ENCODE measurements at places on chromosomes 7 and 10.

- DNase-seq, result no peak
Measured at GRCh38 chr7:33495207-33495606, 365.8 kb downstream of the BBS9 start.

DNA sequence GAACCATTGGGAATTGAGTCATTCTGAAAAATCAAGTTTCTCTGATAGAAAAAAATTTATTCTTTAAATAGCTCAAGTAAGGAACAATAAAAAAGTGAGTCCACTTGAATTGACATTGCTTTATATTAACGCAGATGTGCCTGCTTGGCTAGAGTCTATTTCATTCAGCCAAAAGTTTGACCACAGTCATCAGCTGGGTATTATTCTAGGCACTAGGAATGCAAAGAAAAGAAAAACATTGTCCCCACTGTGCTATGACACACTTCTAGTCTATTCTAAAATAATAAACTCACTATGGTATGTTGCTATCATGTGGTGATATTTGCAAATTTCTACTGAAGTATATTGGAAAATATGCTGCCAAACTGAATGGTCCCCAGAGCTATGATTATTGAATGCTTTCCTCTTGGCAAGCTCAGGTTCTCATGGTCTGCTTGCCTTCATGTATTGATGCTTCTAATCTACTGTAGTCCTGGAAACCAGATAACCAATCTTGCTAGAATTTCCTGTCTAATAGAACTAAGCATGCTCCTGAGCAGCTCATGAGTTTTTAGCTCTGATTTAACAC lies 8.3 kb downstream of the SFRP4 start:
- no peak for DNase-seq

GRCh38 chr7:123643495-123644441 lies 11.9 kb upstream of the LMOD2 start:
- no peak for DNase-seq

- no peak for DNase-seq
Measured at GRCh38 chr10:48231699-48232315, 42.7 kb downstream of the FRMPD2 start.

DNA sequence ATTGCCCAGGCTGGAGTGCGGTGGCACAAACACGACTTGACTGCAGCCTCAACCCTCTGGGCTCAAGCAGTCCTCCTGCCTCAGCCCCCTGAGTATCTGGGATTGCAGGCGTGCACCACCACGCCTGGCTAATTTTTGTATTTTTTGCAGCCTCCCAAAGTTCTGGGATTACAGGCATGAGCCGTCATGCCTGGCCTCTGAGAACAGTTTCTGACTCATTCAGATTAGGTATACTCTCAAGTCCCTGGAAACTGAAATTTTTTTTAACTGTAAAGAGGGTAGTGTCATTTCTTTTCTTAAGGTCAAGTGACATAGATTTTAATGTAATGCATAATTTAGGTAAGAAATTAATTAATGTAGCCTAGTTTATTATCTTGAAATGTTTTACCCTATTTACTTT lies 104.7 kb downstream of the SEPTIN7 start:
- no peak for DNase-seq

GRCh38 chr10:90319188-90319914 lies 538.5 kb downstream of the HTR7 start:
- no peak for DNase-seq

GRCh38 chr7:2909043-2909442 lies 64.9 kb upstream of the GNA12 start:
- DNase-seq, result no peak

- no peak for DNase-seq
Measured at GRCh38 chr10:132541601-132542011, 4.0 kb downstream of the INPP5A start.

DNA sequence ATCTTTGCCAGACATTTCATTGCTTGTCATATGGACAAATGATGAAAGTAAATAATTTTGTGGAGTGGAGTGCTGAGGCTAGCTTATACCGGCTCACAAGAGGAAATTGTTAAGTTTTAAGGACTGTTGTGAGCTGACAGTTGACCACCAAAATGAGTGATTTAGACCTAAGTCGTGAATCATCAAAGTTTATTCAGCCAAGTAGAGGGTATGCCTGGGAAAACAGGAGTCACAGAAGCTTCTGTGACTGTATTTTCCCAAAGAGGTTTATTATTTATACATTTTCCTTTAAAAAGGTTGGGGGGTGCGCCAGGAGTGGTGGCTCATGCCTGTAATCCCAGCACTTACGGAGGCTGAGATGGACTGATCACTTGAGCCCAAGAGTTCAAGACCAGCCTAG lies 21.8 kb downstream of the MRPS24 start:
- DNase-seq, result no peak

DNA sequence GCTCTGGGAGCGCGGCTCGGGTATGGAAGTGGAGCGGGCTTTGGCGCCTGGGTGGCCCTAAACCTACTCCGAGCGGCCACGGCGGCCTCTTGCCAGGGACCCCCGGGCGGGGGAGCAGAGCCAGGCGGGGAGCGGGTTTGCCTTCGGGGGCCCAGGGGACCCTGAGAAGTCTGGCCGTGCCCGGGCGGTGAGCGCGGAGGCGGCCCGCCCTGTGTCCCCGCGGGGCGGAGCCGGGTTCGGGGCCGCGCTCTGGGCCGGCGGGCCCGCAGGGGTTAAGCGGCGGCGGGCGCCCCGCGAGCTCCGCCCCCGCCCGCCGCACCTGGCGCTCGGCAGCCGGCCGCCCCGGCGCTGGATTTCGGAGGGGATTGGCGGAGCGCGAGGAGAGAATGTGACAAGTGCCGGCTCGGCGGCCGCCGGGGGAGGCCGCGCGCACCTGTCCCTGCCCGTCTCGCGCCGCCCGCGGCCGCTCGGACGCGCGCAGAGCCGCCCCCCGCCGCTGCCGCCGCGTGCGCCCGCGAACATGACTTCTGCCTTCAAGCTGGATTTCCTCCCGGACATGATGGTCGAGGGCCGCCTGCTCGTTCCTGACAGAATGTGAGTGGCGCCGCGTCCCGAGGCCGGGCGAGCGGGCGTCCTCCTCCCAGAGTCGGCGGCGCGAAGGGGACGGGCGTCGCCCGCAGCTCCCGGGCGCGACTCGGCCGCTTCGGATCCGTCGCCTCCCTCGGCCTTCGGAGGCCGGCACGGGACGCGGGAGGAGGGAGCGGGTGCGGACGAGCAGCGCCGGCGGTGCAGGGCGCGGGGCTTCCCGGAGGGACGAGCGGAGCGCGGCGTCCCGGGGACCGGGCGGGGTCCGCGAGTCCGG lies at the start of gene CELF2:
CELF2 (plus strand) TSS at position 303 of the 862 bp plus-strand sequence; CDS start at position 521, 218 bp downstream.
- DNase-seq, result peak; percentile 10

DNA sequence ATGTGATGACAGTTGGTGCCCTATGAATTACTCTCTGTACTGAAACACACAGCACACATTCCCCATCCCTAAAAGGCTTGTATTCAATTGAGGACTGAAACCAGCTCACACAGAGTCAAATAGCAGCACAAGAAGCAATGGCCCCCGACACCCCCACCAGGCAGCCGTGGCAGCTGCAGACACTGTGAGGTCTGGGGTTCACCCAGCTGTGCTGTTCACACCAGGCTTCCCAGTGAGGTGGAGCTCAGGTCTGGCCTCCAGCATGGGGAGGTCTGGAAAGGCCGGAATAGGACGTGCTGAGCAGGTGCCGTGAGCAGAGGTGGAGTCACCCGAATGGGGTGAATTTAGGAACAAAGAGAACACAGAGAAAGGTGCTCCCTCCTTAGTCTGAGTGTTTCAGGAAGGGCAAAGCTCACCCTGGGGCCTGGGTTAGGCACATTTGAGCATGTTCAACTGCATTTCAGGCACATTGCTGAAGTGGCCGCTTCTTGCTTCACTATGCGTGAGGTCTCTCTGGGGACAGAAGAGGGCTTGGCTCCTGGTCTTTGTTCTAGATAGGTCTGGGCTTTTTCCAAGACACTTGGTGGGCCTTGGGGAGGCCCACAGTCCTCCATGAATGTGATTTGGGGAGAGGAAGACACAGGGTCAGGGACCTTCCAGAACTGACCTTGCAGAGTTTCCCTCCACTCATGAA lies 41.1 kb downstream of the C10orf120 start:
- DNase-seq, result no peak

- DNase-seq, result no peak
Measured at GRCh38 chr7:51591223-51591622, 274.6 kb upstream of the COBL start.

- no peak for DNase-seq
Measured at GRCh38 chr10:132036887-132037675, 28.7 kb upstream of the JAKMIP3 start.

GRCh38 chr7:91408388-91409154 lies 144.3 kb downstream of the FZD1 start:
- no peak for DNase-seq

GRCh38 chr7:75055830-75056772 lies 17.5 kb downstream of the RCC1L start:
- no peak for DNase-seq

- DNase-seq, result no peak
Measured at GRCh38 chr10:87983716-87984115, 120.3 kb downstream of the PTEN start.

GRCh38 chr10:12479924-12480323 lies 130.6 kb downstream of the CAMK1D start:
- DNase-seq, result no peak

DNA sequence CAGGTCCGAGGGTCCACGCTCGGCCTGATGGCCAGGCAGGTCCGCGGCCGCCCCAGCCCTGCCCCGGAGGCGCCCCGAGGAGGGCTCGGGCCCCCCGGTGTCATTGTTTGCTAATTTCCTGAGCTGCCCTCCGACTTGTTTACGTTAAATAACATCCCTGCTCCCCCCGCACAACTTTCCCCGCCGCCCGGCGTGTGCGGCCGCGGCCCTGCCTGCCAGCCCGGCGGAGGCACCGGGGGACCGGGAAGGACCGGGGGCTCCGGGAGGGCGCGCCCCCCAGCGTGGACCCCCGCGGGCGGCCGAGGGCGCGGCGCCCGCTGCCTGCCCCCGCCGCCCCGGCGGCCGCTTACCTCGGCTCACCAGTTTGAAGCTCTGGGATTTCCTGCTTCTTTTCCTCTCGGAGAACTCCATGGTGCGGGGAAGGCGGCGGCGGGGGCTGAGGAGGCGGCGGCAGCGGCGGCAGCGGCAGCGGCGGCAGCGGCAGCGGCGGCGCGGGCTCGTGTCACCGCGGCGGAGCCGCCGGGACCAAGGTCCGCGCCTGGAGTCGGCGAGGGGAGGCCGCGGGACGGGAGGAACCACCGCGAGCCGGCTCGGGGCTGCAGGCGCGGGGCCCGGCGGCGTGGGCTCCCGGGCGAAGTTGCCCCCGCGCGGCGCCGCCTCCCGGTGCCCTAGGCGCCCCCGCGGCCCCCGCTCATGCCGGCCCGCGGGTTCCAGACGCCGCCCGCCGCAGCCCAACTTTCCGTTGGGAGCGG lies 515 bp downstream of the BEND7 start:
- DNase-seq, result no peak

- no peak for DNase-seq
Measured at GRCh38 chr10:31320550-31321211, 1.7 kb downstream of the ZEB1 start.

GRCh38 chr7:43782768-43783555 lies 24.5 kb downstream of the BLVRA start:
- DNase-seq, result no peak

- DNase-seq, result no peak
Measured at GRCh38 chr7:153385502-153385901, 626.0 kb downstream of the ACTR3B start.
